Activated effector memory CD4-positive, alpha-beta T cell treated with Interleukin-2 at 50 U/mL for 16 hours (primary cell): ENCODE measurements at places on chromosomes 12 and 14.

DNA sequence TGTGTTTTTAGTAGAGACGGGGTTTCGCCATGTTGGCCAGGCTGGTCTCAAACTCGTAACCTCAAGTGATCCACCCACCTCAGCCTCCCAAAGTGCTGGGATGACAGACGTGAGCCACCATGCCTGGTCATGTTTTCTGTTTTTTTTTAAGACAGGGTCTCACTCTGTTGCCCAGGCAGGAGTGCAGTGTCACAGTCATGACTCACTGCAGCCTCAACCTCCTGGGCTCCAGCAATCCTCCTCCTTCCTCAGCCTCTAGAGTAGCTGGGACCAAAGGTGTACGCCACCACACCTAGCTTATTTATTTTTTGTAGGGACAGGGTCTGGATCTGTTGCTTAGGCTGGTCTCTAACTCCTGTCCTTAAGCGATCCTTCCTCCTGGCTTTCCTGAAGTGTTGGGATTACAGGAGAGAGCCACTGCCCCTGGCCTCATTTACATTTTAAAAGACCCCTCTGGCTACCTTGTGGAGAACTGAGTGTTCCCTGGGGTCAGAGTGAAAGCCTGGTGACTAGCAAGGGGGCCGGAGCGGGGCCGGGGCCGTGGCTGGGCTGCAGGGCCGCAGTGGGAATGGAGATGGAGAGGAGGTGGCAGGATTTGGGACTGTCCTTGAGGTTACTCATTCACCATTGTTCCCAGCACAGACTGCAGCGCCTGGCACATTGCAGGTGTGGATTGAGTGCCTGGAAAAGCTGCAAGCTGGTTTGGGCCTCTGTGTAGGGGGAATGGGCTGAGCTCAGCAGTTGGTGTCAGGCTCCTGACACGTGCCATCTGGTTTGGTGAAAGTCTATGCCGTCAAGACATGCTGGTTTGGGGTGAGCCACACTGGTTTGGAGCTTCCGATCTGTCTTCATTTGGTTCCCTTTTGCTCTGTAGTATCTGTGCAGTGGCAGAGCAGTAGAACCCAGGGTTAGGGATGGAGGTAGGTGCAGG, 18.1 kb downstream of the KMT5A start:
- no peak for DNase-seq

DNA sequence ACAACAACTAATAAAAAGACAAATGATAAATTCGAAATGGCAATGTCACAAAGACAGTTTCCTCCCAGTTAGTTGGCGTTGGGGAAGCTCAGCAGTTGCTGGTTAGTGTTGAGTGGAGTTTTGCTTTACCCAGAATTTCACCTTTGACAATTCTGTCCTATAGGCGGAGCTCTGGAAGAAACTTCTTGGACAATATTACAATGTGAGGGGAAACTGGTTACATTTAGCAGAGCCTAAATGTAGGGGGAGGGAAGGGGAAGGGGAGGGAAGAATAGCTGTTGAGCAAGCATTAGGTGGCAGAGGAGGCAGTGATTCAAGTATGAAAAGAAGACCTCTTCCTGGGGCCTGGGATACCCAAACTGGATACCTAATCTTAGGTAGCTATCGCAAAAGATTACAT, 51.4 kb downstream of the BDKRB1 start:
- DNase-seq: no peak

GRCh38 chr14:51921026-51921425, 60.6 kb downstream of the GNG2 start:
- DNase-seq: no peak

DNA sequence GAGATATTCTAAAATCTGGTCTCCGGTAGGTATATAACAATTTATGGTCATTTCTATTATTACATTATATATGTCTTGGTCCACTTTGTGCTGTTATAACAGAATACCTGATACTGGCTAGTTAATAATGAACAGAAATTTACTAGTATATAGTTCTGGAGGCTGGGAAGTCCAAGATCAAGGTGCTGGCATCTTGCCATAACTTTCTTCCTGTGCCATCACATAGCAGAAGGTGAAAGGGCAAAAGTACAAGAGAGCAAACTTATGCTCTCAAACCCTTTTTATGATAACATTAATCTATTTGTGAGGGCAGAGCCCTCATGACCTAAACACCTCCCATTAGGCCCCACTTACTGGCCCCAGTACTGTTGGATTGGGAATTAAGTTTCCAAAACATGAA, 17.9 kb upstream of the BATF start:
- no peak for DNase-seq

GRCh38 chr12:131619106-131619642, 91.7 kb upstream of the SFSWAP start:
- no peak for DNase-seq

- DNase-seq: peak; percentile 14
Observed at GRCh38 chr14:70808416-70809224, 693 bp downstream of the MAP3K9 start.

GRCh38 chr12:26120561-26121274, 4.1 kb downstream of the BHLHE41 start:
- DNase-seq: no peak

- DNase-seq: no peak
Observed at GRCh38 chr12:27901959-27902358, 70.6 kb downstream of the PTHLH start.

DNA sequence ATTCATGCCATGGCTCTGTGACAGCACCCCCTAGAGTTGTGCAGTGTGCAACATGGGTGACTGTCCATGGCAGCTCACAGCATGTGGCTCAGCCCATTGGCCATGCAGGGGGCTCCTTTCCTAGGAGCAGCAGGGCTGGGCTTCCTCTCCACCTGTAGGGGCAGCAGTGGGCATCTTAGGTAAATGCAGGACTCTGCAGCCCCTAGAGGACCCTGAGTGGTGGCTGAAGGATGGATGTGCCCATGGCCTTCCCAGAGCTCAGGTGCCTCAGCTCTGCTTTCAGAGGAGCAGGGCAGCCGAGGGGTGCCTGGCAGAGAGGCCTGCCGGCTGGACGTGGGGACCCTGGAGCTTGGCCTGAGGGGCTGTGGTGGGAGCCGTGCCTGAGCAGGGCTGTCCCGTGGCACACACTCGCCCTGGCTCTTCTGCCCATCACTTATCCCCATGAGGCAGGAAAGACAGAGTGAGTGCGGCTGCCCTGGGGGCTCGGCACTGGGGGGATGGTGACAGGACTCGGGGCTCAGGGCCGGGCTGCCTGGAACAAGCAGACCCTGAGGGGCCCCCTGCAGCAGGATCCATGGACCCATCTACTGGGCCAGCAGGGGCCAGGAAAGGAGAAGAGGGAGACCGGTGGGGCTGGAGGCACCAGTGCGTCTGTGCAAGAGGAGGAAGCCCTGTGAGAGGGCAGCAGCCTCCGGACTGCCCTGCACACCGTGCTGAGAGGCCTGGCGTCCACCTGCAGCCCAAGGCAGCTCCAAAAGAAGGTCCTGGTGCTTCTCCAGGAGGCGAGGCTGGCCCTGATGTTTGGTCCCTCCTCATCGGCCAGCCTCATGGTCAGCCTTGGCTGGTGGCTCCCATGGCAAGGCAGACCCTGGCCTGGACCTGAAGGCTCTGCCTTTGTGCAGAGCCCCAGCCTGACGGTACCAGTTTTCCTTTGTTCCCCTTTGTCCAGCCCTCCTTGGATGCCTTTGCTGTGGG, 7.6 kb downstream of the ADSS1 start:
- no peak for DNase-seq

DNA sequence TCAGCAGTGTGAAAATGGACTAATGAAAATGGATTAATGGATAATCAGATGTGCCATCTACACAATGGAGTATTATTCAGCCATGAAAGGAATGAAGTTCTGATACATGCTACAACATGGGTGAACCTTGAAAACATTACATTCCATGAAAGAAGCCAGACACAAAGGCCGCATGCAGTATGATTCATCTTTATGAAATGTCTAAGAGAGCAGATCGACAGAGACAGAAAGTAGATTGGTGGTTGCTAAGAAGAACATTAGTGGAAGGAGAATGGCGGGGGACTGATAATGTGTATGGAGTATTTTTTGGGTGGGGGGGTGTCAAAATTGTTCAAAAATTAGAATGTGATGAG, 47.3 kb downstream of the PRKAB1 start:
- DNase-seq: no peak

- peak; percentile 22 for DNase-seq
Observed at GRCh38 chr14:70821584-70822529, 12.5 kb upstream of the MAP3K9 start.

- no peak for DNase-seq
Observed at GRCh38 chr12:128798571-128799341, 25.0 kb downstream of the SLC15A4 start.

DNA sequence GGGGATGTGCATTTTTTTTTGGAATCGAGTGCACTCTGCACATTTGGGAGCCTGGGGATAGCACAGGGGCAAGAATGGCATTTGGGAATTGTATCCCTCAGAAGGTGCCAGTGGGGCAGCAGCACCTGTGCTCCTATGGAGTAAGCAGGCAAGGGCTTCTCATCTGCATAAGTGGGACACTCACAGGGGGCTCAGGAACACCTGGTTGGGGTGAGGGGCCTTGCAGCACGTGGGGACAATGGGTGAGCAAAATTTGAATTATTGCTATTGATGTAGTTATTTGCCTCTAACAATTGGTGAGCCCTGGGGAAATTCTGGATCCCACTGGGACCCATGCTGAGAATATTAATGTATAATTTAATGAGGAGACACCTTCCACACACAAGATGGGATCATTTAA, 274.2 kb downstream of the TTC6 start:
- no peak for DNase-seq

- DNase-seq: no peak
Observed at GRCh38 chr14:103310576-103311095, 23.4 kb upstream of the EIF5 start.

- no peak for DNase-seq
Observed at GRCh38 chr14:67166450-67166853, 22.8 kb upstream of the GARIN2 start.

DNA sequence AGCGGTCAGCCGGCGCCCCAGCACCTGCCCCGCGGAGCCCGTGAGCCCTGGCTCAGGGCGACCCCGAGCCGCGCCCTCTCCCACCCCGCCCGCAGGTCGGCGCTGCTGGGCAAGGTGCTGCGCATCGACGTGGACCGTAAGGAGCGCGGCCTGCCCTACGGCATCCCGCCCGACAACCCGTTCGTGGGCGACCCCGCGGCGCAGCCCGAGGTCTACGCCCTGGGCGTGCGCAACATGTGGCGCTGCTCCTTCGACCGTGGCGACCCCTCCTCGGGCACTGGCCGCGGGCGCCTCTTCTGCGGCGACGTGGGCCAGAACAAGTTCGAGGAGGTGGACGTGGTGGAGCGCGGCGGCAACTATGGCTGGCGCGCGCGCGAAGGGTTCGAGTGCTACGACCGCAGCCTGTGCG, 14.4 kb downstream of the HHIPL1 start:
- DNase-seq: no peak

DNA sequence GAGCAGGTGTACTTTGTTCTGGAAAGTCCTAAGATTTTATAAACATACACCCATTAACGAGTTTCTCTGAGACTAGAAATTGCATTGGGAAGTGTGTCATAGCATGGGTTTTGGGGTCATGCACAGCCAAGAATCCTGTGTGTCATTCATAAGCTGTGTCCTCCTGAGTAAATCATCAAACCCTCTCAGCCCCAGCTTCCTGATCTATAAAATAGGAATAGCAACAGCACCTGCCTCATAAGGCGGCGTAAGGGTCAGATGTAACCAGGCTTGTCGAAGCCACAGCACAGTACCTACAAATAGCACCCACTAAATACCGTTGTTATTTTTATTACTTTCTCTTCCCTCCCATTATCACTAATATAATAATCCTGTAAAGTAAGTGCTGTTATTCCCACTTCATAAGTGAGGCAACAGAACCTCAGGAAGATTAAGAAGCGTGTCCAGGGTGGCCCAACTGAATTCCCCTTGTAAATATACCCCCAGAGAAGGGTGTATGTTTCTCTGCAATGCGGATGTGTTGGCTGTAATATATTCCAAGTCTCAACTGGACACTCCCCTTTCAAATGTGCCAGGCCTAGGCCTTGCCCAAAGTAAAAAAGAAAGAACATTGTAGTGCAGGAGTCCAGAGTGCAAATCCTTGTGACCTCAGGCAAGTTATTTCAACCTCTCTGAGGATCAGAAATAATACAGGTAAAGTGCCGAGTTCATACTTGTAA, 188.3 kb upstream of the BCL2L14 start:
- DNase-seq: no peak

GRCh38 chr12:88903333-88903732, 323.1 kb upstream of the KITLG start:
- DNase-seq: no peak

- no peak for DNase-seq
Observed at GRCh38 chr14:20775901-20776300, 5.2 kb upstream of the RNASE6 start.

DNA sequence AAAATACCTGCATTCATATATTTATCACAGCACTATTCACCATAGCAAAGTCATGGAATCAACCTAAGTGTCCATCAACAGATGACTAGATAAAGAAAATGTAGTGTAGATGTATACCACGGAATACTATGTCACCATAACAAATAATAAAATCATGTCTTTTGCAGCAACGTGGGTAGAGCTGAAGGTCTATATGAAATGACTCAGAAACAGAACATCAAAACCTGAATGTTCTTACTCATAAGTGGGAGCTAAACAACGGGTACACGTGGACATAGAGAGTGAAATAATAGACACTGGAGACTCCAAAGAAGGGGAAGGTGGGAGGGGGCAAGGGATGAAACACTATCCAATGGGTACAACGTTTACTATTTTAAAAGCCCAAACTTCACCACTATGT, 37.9 kb downstream of the SLC38A1 start:
- DNase-seq: no peak

- no peak for DNase-seq
Observed at GRCh38 chr12:116859079-116859478, 22.2 kb downstream of the HRK start.

- DNase-seq: no peak
Observed at GRCh38 chr12:50720085-50720484, 43.8 kb upstream of the ATF1 start.

DNA sequence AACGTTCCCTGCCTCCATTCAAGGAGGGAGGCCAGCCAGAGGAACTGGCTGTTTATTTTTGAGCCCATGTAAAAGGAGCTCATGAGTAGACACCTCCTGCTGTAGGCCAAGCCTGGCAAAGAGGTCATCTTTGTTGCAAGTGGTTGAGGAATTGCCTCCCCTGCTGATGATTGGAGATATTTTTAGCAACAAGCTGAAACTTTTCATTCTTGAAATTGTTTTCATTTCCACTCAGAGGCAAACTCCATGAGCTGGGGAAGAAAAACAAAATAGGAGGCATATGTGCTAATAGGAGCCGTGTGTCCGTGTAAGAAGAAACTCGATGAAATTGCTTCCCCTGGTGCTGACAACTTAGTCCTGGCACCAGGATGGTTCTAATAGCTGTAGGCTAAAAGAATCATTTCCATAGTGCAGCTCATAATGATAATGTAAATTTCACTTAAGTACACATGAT, 440.1 kb upstream of the FAR2 start:
- no peak for DNase-seq

- no peak for DNase-seq
Observed at GRCh38 chr14:58755031-58755925, 117.5 kb downstream of the DACT1 start.

DNA sequence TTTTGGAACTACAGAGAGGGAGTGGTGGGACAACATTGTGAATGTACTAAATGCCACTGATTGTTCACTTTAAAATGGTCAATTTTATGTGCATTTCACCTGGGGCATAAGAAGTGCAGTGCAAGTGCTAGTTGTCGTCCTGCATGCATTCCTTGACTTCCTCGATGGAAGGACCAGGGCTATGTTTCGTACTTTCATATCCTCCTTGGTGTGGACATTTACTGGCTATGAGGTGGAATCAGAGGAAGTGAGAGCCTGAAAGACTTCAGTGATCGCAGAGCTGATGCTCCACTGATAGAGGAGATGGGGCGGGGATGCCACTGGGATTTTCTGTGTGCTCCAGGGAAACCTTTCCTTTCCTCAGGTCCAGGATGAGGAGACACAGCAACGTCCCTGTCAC, 54.1 kb upstream of the DDX11 start:
- DNase-seq: no peak
